ENCODE measurements at places on chromosomes 11 and 22.

DNA sequence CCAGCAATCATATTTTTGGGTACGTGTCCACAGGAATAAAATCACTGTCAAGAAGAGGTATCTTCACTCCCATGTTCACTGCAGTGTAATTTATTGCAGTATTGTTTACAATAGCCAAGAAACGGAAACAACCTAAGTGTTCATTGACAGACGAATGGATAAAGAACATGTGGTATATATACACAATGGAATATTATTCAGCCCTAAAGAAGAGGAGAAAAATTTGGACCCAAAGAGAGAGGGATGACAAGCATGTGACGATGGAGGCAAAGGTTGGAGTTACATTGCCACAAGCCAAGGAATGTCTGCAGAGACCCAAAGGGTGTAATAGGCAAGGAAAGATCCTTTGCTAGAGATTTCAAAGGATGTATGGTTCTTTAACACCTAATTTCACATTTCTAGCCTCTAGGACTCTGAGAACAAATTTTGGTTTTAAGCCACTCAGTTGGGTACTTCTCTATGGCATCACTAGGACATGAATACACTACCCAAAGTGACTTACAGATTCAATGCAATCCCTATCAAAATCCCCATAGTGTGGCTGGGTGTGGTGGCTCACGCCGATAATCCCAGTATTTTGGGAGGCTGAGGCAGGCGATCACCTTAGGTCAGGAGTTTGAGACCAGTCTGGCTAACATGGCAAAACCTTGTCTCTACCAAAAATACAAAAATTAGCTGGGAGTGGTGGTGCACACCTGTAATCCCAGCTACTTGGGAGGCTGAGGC is 31.1 kb upstream of the TOP3B start:
- DNase-seq: no peak

DNA sequence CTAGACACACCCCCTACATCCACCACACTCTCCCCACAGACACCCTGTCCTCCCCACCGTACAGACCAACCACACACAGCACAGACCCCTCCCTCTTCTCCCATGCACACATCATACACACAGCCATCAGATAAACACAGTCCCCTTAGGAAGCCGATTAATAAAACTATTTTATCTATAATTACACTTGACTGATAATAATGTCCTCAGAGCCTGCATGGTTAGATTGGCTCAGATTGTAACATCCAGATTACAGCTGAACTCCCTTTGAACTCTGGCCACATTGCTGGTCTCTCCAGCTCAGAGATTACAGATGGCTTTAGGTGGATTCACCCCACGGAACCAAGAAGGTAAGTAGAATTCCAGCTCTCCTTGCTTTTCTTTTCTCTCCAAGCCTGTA is 9.5 kb upstream of the ELF5 start:
- no peak for DNase-seq

DNA sequence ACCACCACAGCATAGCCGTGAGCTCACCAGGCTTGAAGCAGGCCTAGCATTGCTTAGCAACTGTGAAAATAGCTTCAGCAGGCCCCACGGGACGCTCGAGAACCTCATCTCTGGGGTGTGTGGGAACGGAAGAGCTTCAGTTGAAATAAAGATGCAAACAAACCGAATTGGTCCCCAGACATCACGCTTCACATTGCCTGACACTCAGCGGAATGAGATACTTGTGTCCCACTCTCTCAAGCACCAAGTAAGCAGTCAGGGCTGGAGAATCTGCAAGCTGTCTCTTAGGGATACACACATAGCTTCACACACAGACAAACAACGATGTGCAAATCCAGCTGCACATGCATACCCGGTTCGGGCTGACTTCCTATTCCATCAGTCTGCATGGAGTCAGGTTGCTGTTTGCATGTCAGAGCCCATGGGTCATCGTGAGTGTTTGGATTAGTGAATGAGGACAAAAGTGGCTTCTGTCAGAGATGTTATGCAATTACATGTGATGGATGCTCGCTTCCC is 205.7 kb downstream of the SNX19 start:
- no peak for DNase-seq

- DNase-seq: no peak
Observed at GRCh38 chr11:118217575-118217974, 7.2 kb downstream of the JAML start.

DNA sequence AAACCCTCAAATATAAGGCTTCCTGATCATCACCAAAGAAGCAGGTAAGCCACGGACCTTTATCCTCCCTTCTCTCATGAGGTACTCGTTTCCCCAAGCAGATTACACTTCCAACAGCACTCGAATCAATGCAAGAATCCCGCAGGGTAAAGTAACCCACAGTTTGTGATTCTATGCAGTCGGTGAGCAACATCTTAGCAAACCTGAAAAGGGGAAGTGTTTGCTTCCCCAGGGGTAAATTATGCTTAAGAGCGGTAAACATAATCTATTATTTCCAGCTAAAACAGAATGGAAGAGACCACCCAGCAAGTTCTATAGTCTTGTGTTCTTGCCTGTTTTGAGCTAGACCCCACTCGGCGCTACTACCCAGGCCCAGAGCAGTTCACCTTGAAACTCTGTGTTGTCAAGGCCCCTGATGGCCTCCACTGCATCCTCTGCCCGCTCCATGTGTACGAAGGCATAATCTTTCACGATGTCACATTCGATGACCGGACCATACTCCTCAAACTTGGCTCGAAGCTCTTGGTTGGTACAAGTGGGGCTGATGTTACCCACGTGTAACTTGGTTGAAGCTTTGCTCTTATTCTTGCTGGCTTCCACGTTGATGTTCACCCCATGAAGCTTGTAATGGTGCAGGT is 1.3 kb downstream of the RBM4B start:
- no peak for DNase-seq

Measured in stimulated activated CD4-positive, alpha-beta T cell treated with anti-CD3 and anti-CD28 coated beads, Interleukin-1b, Interleukin-23, amount 100 ng/mL, for 24 hours (primary cell).